ENCODE measurements at places on chromosomes 6 and 20.
A peak's percentile ranks its signal among the peaks of the same experiment; 100 is the strongest.

- DNase-seq, result no peak
Observed at GRCh38 chr6:41561931-41562911, 16.0 kb downstream of the FOXP4 start.

DNA sequence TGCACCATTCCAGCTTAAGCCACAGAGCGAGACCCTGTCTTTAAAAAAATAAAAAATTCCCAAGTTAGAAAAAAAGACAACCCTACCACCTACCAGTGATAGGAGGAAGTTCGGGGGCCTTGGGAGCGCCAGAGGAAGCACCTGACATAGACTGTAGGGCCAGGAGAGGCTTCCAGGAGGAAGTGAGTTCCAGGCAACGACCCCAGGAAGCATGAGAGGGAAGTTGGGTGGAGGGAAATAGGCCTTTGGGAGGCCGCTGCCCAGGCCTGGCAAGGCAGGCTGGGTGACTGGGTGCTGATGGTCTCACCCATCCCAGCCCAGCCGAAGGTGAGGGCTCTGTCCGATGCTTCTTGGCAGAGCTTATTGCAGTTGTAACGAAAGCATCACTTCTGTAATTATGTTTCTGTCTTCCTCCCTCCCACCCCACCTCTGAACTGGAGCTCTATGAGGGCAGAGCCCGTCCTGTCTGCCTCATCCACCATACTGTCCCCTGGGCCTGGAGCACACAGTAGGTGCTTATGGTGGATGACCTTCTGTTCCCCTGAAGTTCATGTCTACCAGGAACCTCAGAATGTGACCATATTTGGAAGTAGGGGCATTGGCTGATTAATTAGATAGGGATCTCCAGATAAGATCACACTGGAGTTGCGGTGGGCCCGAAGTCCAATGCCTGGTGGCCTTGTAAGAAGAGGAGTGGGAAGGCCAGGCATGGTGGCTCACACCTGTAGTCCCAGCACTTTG lies 54.1 kb downstream of the UBE2V1 start:
- no peak for DNase-seq

- peak; percentile 10 for DNase-seq
Observed at GRCh38 chr6:130575971-130576370, 210.2 kb downstream of the TMEM200A start.

- no peak for DNase-seq
Observed at GRCh38 chr20:52103913-52104545, 87.5 kb downstream of the ZFP64 start.

DNA sequence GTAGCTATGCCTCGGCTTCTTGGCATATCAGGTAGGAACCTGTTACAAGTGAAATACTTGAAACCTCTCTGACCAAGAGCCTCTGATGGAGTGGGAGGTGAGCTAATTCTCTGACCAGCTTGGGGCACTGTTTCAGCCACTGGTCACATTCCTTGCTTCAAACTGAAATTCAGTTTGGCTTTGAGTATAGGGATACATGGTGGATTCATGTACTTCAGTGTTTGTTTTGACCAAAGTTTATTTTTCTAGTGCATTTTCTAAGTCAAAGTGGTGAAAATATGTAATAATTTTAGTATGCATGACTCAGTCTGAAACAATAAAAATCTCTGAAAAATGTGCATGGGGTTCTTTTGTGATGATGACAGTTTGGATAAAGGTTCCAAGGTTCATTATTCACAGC lies 18.6 kb downstream of the TTPAL start:
- no peak for DNase-seq

- no peak for DNase-seq
Observed at GRCh38 chr6:47836046-47836445, 54.2 kb downstream of the OPN5 start.

DNA sequence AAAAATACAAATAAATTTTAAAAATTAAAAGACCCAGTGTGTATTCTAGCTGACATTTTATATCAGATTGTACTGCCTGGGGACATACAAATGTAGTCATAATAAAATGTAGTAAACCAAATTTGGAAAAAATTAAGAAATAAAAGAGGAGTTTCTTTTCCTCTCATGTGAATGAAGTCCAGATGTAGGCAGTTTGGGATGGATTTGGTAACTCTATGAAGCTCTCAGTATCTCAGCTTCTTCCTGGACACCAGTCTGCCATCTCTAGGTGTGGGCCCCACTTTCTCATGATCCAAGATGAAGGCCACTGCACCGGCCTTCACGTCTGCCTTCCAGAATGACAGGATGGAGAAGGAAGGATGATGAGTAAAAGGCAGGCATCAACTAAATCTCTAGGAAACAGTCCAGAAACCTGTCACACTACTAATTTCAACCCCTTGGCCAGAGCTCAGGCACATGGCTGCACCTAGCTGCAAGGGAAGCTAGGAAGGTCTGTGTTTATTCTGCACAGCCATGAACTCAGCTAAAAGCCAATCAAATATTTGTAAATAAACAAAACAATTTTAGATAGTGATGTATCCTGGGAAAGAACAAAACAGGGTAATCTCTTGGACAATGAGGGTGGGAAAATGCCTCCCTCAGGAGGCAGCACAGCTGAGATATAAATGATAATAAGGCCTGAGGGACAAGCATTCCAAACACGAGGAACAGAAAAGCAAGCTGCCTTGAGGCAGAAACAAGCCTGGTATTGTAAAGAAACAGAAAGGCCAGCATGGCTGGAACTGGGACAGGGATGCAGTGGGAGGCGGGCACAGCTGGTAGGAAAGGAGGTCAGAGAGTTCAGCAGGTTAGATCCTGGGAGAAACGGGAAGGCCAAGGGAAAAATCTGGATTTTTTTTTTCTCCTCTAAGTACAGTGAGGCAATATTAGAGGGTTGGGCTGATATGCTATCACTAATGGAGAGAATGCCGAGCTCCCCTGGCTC lies 88.5 kb upstream of the PTPN1 start:
- DNase-seq, result no peak

DNA sequence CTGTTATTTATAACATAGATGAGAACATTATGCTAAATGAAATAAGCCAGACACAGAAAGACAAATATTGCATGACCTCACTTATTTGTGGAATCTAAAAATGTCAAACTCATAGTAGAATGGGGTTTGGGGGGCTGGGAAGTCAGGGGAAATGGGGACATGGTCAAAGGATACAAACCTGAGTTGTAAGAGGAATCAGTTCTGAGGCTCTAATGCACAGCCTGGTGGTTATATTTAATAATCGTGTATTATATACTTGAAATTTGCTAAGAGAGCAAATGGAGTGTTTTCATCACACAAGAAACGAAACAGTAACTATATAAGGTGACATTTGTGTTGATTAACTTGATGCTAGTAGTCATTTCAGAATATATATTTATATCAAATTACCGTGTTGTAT lies 40.8 kb upstream of the GFOD1 start:
- no peak for DNase-seq

GRCh38 chr20:53187392-53188068 lies 215.4 kb downstream of the TSHZ2 start:
- no peak for DNase-seq

DNA sequence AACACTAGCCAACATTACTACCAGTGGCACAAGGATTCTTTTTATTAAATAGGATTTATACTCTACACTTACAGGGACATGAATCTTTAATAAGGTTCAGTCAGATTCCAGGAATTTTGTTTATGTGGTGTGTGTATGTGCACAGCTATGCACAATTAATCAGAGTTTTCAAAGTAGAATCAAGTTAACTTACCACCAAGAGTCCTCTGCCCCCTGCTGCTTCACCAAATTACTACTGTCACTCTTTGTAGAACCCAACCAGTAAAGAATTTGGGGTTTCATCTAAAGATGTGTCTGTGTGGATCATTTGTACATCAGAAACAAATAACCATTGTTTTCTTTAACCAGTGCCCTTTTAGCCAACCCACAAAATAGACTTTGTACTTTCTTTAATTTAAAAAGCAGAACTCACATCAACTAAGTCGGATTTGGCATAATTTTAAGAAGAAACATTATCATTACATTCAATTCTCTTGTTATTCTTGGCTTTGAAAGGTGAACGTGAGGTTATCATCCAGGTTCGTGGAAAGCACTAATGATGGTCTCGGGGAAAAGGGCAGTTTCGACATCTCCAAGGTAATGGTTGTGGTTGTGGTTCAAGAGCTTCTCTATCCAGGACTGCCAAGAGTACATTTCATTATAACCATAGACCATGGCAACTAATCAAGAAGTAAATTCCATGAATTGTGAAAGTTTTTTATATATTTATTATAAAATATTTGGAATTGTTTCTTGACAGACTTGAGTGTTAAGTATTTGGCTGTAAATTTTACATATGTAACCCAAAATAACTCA lies 514.3 kb upstream of the ID4 start:
- no peak for DNase-seq

- DNase-seq, result no peak
Observed at GRCh38 chr6:3888153-3888957, 39.2 kb downstream of the FAM50B start.

- DNase-seq, result no peak
Observed at GRCh38 chr6:11921751-11922150, 90.4 kb upstream of the HIVEP1 start.

DNA sequence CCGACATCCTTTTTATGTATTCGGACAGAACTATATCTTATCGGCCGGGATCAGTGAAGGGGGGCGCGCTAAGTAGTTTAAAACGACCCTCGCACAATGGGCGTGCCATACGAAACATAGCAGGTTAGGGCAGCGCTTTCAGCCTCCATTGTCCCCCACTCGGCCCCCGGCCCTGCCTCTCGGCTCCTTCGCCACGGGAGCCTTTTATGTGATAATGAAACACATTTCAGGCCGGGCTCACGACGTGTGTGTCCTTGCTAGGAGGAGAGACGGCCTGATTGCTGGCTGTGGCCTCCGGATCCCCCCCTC lies 5.3 kb downstream of the FOXA2 start:
- DNase-seq, result no peak

DNA sequence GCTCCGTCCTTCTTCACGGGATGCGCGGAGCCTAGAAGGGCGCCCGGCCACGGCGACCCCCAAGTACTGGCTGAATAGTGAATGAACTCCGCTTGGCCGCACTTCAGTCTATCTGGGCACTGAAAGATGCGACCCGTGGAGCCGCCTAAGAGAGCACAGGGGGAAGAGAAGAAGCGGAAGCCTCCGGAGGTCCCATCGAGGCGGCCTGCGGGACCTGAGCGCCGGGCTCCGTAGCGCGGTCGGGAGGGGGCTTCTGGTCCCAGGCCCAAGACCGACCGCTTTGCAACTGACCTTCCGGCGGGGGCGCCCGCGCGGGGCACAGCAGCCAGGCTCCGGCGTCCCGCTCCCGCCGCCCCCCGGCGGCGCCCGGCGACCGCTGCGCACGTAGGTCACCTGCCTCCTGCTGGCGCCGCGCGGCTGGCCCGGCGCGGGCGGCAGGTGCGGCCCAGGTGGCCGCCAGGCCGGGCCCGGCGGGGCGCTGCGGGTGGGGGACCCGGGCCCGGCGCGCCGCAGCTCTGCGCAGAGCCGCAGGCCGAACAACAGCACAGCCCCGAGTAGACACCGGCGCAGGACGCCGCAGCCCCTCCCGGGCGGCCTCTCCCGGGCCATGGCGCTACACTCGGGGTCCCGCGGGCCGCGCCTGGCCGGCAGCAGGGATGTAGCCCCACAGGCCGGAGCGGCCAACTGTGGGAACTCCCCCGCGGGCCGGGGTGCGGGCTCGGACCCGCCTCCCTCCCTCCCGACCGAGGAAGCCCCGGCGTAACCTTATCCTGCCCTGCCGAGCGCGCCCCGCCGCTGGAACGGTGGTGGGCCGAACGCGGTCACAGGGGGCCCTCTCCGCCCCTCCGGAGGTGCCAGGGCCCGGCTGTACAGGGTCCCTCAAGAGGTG lies at the start of gene METTL24:
Gene METTL24, minus strand, starts transcription at position 686 of the 889 bp plus-strand sequence. Its CDS starts 77 bp downstream, at position 609.
- no peak for DNase-seq

GRCh38 chr20:2796011-2796660 lies 4.3 kb downstream of the CPXM1 start:
- no peak for DNase-seq

GRCh38 chr20:38196076-38196475 lies 31.0 kb upstream of the TGM2 start:
- no peak for DNase-seq

DNA sequence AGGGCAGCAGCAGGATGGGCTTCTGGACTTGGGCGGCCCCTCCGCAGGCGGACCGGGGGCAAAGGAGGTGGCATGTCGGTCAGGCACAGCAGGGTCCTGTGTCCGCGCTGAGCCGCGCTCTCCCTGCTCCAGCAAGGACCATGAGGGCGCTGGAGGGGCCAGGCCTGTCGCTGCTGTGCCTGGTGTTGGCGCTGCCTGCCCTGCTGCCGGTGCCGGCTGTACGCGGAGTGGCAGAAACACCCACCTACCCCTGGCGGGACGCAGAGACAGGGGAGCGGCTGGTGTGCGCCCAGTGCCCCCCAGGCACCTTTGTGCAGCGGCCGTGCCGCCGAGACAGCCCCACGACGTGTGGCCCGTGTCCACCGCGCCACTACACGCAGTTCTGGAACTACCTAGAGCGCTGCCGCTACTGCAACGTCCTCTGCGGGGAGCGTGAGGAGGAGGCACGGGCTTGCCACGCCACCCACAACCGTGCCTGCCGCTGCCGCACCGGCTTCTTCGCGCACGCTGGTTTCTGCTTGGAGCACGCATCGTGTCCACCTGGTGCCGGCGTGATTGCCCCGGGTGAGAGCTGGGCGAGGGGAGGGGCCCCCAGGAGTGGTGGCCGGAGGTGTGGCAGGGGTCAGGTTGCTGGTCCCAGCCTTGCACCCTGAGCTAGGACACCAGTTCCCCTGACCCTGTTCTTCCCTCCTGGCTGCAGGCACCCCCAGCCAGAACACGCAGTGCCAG lies at the start of gene TNFRSF6B:
Gene TNFRSF6B, plus strand, starts transcription at position 25 of the 729 bp plus-strand sequence. Its CDS starts 116 bp downstream, at position 141.
- DNase-seq, result no peak

DNA sequence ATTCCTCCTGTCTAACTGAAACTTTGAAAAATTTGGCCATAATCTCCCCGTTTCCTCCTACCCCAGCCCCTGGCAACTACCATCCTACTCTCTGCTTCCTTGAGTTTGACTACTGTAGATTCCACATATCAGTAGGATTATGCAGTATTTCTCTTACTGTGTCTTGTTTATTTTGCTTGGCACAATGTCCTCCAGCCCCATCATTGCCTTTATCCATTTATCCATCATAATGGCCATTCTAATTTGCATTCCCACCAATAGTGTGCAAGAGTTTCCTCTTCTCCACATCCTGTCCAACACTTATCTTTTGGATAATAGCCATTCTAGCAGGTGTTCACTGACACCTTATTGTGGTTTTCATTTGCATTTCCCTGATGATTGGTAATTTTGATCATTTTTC lies 202.3 kb downstream of the THBS2 start:
- no peak for DNase-seq

DNA sequence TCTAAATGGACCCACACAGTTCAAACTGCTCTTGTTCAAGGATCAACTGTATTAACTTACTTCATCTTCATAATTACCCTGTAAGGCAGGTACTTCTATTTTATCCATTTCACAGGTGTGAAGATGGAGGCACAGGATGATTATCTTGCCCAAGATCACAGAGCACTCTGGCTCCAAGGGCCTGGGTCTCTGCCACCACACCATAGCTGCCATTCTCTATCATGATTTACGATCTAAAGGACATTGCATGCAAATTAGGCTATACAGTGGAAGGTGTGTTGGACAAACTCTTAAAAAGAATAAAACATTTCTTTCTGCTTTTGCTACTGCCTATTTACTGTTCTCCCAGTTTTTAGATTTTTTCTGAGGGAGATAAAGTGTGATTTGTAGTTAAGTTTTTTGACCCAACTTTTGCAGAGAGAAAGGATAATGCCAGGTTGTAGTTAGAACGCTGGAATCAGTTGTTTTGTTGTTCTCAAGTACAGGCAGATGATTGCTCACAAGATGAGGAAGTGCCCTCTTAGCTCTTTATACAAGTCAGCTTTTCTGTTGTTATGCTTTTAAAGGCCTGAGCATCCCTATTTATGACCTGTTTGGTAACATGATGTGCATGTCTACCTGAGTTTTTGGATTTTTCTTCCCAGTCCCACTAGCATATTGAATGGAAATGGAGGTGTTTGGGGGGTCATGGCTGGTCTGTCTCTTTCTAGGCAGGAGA lies 247.9 kb downstream of the ZFAND3 start:
- no peak for DNase-seq

GRCh38 chr20:36435592-36436541 lies 105.5 kb upstream of the MYL9 start:
- DNase-seq, result no peak
